ENCODE measurements at places on chromosomes 1 and 21.

DNA sequence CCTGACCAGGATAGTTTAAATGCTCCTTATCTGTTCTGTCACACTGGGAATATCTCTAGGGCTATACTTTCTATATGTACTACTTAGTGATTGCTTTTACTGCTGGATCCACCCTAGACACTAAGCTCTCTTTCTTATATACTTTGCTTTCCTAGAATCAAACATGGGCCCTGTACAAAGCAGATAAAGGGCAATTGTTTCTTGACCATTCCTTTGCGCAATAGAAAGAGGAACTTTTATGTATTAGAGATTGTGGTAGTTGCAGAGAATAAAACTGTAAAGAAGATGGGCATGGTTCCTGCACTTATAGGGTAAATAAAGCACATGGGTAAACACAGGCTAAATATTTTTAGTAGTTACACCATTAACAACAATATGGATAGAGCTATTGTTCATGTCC lies 58.8 kb downstream of the ATP6V1G3 start:
- DNase-seq = no peak

DNA sequence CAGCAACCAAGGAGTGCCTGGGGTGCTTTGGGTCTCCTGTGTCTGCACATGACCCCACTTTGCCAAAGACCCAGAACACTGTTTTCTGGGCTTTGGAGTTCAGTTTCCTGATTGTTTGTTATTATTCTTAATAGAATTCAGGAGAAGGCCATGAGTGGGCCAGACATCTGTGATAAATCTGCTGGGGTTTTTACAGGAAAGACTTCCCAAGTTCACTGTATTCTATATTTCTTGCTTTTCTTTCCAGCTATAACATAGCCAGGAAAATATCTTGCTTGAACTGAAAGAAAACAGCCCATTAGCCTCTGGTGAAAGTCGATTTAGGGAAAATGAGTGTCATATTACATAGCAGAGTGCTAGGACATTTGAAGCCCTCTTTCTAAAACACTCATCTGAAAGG lies 345.1 kb upstream of the USP24 start:
- DNase-seq = no peak

DNA sequence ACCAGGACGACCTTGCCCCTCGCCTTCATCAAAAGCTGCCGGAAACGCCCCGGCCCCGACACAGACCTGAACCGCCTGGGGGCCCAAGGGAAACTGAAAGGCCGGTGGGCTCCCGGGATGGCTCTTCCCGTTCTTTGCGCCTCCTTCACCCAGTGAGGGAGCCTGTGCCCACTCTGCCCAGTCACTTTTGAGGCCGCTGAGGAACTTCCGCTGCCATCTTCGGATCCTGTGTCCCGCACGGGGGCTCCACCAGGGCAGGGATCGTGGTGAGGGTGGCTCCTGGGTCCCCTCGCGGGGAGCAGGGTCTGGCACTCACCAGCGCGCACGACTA lies 104.0 kb downstream of the PPIAL4G start:
- DNase-seq = no peak

GRCh38 chr1:224727351-224728289 lies 111.5 kb downstream of the CNIH3 start:
- no peak for DNase-seq
